ENCODE measurements at places on chromosomes 4 and X.

DNA sequence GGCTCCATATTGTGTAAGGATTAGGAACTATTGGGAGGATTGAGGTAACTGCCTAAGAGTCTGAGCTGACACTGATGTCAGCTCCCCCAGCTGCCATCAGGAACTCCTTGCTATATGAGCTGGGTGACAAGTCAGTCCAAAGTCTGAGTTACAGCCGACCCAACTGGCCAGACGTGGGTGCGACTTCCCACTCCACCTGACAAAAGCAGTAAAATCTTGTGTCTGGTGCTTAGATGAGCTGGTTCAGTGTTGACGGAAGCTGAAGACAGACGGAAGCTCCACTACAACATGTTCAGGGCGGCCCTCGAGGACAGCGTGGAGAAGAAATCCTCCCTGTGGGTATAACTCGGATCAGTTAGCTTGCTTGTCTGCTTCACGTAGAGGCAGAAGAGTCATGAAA, 22.8 kb upstream of the NAT8L start:
- no peak for DNase-seq

- DNase-seq, result no peak
Observed at GRCh38 chr4:139227729-139228404, 50.8 kb upstream of the ELF2 start.

DNA sequence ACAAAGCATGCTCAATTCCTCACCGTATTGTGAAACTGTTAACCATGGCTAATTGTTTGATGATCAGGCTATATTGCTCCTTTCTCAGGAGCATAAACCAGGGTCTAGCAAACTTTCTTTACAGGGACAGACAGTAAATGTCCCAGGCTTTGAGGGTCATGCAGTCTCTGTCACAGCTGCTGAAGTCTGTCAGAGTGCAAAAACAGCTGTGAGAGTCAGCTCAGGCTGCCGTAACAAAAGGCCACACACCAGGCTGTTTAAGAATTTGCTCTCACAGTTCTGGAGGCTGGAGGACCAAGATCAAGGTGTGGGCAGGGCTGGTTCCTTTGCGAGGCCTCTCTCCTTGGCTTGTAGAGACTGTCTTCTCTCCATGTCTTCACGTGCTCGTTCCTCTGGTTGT, 75.6 kb downstream of the GPR143 start:
- no peak for DNase-seq

GRCh38 chr4:151569650-151570049, 160.7 kb downstream of the FHIP1A start:
- no peak for DNase-seq

DNA sequence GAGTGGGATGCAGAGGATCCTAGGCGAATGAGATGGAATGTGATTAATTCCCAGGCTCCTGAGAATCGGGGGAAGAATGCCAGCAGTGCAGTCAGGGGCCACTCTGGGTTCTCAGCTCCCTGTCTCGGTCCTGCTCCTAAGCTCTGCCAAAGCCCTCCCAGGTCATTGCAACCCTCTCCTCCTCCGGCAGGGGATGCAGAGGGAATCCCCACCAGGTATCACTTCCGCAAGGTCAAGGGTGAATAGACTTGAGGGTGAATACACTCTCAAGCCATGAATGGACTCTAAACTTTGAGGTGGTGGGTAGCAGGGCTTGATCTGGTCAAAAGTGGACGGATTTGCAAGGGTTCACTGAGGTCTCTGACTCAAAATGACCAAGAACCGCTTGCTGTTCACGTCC, 139.3 kb upstream of the MXRA5 start:
- no peak for DNase-seq

- no peak for DNase-seq
Observed at GRCh38 chr4:8115916-8116315, 42.7 kb downstream of the ABLIM2 start.

DNA sequence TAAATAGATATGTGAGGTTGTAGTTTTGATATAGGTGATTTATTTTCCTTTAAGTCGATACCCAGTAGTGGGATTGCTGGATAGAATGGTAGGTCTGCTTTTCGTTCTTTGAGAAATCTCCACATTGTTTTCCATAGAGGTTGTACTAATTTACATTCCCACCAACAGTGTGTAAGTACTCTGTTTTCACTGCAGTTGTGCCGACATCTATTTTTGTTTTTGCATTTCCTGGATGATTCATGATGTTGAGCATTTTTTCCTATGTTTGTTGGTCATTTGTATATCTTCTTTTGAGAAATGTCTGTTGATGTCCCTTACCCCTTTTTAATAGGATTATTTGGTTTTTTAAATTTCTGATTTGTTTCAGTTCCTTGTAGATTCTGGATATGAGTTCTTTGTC, 120.7 kb downstream of the NAA11 start:
- no peak for DNase-seq
